Karpas-422 (cell line): ENCODE measurements at places on chromosomes 7 and 10.

GRCh38 chr7:111025006-111025405 lies 65.9 kb upstream of the LRRN3 start:
- no peak for DNase-seq

- no peak for DNase-seq
Observed at GRCh38 chr7:82676777-82677463, 233.3 kb upstream of the CACNA2D1 start.

DNA sequence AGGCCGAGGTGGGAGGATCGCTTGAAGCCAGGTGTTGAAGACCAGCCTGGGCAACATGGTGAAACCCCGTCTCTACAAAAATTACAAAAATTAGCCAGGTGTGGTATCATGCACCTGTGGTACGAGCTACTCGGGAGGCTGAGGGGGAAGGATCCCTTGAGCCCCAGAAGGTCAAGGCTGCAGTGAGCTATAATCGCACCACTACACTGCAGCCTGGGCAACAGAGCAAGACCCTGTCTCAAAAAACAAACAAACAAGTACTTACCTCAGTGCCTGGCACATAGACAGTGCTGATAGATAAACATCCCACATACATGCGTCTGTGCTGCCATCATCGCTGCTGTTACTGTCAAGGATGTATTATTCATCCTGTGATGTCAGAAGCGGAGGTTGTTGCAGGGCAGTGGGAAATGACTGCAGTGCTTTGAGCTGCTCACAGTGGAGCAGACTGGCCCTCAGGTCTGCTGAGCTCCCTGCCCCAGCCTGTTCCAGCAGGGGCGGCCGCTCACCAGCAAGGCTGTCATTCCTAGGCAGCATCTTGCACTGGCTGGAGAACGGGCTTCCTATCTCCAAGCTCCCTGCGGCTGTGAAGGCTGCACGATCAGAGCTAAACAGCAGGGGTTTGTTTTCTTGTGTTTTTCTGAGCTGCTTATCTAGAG lies 18.6 kb downstream of the FOXK1 start:
- DNase-seq: no peak

- no peak for DNase-seq
Observed at GRCh38 chr10:60733826-60734225, 44.5 kb upstream of the CDK1 start.

GRCh38 chr10:31648966-31649365 lies 279.7 kb downstream of the ARHGAP12 start:
- no peak for DNase-seq

DNA sequence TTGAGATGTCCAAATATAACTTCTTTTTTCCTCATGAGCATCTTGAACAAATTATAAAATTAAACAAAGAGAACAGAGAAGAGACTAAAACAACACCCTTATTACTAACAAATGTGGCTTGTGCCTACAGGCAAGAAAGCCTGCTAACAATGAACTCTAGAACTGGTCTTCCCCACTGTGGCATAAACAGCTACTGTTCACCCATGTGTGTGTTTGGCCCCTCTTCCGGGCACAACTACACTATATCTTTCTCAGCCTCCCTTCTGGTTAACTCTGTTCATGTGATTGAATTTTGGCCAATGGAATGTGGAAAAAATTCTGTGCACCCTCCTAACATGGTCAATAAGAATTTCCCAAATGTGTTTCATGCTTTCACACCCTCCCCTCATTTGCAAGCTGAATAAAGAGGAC lies 117.0 kb downstream of the KBTBD2 start:
- no peak for DNase-seq

GRCh38 chr7:41584746-41585145 lies 118.1 kb downstream of the INHBA start:
- no peak for DNase-seq

- no peak for DNase-seq
Observed at GRCh38 chr7:80707318-80707717, 68.9 kb downstream of the CD36 start.

DNA sequence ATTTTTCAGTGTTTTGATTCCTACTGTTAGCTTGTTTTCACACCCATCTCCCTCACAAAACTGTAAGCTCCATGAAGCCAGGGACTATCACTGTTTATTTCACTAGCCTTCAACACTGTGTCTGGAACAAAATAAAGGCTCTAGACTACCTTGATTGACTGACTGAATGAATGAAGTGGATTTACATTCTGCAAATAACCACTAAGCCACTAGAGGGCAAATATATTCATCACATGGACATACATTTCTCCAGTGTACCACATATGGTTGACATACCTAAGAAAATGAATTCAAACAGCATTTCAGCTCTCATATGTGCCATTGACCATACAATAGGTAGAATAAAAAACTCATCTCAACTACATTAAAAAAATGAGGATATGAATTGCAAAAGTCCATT lies 185.9 kb downstream of the RAB11FIP2 start:
- peak; percentile 79 for DNase-seq

DNA sequence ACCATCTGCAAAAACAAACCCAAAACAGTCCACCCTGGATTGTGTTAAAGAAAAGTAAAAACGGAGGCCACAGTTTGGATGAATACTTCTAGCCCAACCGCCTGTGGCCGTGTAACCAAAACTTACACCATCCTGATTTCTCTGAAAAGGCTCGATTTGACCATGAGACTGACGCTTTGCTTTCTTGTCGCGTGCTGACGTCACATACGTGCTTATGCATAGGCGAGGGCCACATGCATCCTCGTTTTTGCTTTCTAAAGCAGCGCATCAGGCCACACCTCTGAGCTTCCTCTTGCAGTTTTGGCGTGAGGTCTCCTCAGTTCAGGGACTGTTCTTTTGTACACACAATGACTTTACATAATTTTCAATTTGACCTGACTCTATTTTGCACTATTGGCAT lies 526.6 kb downstream of the GLRX3 start:
- DNase-seq: no peak

- no peak for DNase-seq
Observed at GRCh38 chr10:107553470-107553869, 389.0 kb upstream of the SORCS1 start.

DNA sequence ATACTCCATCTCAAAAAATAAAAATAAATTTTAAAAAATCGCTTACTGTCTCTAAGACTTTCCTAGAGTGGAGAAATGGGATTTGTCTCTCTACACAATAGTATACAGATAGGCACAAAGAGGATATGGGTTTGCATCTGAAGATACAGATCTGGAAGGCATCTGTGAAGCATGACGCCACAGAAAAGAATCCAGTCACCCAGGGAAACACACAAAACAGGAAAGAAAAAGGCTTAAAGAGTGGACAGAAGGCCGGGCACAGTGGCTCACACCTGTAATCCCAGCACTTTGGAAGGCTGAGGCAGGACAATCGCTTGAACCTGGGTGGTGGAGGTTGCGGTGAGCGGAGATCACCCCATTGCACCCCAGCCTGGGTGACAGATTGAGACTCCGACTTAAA lies 61.3 kb downstream of the SKIDA1 start:
- no peak for DNase-seq

DNA sequence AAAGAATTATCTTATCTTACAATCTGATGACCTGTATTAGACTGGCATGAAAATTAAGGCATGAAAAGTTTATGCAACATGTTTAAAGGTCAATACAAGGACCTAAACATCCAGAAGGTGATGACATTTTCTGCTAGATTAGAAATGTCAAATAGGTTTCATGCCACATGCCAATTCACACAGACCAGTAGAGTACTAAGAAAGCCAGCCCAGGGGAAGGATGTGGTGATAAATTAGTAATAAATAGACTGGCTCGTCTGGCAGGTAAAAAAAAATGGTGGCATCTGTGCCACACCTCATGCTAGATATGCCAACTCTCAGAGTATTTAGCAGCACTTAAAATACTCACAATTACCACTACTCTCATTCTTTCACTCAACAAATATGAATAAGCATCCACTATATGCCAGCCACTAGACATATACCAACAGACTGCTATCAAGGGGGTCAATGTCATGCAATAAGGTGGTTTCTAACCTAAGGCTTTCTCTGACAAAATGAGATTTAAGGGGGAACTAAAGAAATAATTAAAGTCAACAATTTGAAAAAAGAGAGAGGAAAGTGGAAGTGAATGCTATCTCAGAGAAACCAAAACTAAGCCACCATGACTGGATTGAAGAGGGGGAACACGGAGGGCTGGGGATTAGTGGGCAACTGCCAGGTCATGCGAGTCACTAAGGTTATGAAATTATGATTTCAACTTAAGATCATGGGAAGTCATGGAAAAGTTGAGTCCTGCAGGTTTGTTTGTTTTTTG lies 83.5 kb downstream of the SGMS1 start:
- no peak for DNase-seq

DNA sequence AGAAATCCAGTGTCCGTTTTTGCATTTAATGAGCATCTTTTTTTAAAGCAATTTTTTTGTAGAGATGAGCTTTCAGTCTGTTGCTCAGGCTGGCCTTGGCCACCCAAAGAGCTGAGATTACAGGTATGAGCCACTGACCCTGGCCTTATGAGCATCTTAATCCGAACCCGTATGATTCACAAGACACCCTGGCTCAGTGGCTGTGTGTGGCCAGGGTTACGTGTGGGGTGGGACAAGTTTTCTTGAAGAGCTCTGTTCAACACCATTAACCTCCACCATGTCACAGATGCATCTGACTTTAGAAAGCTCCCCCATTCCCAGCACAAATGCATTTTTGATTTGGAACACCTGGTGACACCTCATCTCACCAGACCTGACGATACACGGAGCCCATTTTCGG lies 166.5 kb upstream of the PITRM1 start:
- no peak for DNase-seq

DNA sequence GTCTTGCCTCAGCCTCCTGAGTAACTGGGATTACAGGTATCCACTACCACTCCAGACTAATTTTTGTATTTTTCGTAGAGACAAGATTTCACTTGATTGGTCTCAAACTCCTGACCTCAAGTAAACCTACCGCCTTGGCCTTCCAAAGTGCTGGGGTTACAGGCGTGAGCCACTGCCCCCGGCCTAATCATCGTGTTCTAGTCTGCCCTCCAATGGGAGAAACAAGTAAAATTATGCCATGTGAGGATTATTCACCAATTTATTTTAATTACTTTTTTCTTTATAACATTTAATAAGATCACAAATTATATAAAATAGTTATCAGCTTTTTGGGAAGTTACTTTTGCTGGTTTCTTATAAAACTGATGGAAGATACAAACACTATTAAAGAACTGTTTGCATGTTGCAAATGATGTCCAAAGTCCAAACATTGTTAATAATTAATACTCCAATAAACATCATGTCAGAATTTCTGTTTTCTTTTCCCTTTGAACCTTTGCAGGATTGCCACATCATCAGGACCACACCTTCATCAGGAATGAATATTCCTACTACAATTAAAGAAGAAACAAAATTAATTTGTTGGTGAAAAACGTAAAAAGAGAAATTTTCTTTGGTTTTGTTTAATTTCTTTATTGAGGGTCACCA lies 786 bp upstream of the AKR1C4 start:
- no peak for DNase-seq

DNA sequence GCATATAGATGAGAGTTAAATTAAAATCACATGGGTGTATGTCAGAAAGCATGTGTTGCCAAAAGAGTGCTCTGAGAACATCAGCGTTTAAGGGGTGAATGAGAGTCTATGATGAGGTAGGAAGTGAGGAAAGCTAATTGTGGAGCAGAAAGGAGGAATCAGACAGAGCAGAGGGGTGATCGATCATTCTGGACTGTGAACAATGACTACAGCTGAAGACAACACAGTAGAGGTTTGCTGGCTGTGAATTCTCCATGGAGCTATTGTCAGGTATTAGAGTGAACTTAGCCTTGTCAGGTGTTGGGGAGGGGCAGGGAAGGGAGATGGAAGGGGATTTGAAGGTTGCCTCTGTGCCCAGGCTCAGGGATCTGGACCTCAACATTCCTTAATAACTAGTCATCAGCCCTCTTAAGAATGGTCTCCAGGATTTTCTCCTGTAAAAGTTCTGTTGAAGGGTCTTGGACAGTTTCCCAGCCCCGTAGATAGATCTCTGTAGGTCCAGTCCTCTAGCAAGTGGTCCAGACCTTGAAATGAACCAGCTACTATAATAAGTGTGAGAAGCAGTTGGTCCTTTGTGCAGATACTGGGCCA lies 57.1 kb downstream of the KIF5B start:
- DNase-seq: no peak

GRCh38 chr7:80770675-80771081 lies 132.2 kb downstream of the CD36 start:
- no peak for DNase-seq

DNA sequence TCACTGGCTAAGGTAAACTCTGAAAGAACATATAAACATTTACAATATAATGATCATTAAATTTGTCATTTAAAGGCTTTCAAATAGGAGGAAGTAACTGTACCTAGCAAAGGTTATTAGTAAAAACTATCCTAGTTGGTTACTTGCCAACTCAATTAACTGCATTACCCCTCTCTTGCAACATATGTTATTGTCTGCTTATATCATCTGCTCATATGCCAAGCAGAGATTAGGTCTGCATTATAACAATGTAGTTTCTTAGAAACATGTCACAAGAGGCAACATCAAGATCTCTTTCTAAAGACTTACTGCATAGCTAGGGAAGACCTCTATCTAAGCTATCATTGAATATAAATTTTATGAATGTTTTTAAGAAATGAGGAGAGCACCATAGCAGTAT lies 132.5 kb downstream of the RELN start:
- no peak for DNase-seq

- DNase-seq: no peak
Observed at GRCh38 chr10:50618624-50619023, 5.1 kb downstream of the SGMS1 start.

- DNase-seq: no peak
Observed at GRCh38 chr7:141949451-141949850, 2.7 kb upstream of the CLEC5A start.

GRCh38 chr10:69056536-69057260 lies 31.2 kb upstream of the SRGN start:
- DNase-seq: no peak

GRCh38 chr7:133560900-133561299 lies 308.0 kb downstream of the EXOC4 start:
- DNase-seq: no peak

DNA sequence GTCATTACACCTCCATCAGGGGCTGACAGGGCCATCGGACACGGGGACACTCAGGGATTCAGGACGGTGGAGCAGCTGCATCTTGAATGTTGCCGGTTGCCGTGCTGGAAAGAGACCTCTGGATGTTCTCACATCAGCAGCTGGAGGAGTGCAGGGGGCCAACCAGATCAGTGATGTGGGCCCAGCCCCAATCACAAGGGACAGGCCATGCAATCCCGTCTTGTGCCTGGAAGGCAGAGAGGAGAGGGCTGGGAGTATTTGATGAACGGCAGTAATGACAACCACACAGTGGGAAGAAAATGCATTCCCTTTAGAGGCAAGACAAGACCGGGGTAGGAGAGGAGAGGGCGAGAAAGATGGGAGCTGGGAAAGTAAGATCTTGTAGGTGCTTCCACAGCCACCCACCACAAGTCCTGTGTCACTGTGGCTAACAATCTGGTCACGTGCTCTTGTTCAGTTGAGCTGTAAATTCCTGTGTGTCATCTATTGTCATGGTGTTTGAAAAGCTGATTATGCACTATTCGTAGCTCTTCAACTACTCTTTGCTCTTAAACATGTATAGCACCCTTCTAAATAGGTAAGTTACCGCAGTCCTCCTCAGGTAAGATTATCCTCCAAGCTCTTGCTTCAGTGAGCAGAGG lies 85.9 kb upstream of the LEP start:
- DNase-seq: no peak
